ENCODE measurements at places on chromosomes 16 and 17. TPM values are rescaled to one million over a fixed set of nuclear protein-coding genes. Genes with fewer than 3 reads are reported as not detected.
A peak's percentile ranks its signal among the peaks of the same experiment; 100 is the strongest.

The ENKD1 gene
- polyA plus RNA-seq, result 29.2 TPM

The NPIPB6 gene
- 3.8 TPM for polyA plus RNA-seq

The CLDN7 gene
- polyA plus RNA-seq, result 58.4 TPM

The ZNF205 gene
- polyA plus RNA-seq, result 20.3 TPM

The BCL6B gene
- polyA plus RNA-seq, result 30.0 TPM

The PARD6A gene
- polyA plus RNA-seq, result 3.6 TPM

The TP53TG3C gene
- not detected for polyA plus RNA-seq

The SLC5A10 gene
- 0.43 TPM for polyA plus RNA-seq

DNA sequence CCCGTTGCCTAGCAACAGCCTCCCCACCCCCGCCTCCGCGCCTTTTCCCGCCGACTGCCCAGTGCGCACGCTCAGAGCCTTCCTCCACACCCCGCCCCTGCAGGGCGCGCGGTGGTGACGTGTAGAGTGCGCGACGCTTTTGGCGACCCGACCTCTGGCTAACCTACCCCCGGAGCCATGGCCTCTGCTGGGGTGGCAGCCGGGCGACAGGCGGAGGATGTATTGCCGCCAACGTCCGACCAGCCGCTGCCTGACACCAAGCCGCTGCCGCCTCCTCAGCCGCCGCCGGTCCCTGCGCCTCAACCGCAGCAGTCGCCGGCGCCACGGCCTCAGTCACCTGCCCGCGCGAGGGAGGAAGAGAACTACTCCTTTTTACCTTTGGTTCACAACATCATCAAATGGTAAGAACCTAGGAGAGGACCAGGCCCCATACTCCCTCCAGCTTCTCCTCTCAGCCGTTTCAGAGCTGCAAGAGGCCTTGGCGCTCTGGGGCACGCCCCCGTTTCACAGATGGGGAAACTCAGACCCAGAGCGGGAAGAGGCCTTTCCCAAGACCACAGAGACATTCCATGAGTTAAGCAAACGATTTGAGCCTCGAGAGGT is at the start of gene MED9:
Gene MED9 (plus strand): TSS at position 136 of the 603 bp plus-strand sequence. CDS start 42 bp downstream, at position 178.
- DNase-seq, result peak; percentile 91

GRCh38 chr16:50473356-50473945 is 74.7 kb upstream of the NKD1 start:
- no peak for DNase-seq

- DNase-seq, result no peak
Measured at GRCh38 chr17:10337976-10338375, 34.8 kb downstream of the MYH13 start.

DNA sequence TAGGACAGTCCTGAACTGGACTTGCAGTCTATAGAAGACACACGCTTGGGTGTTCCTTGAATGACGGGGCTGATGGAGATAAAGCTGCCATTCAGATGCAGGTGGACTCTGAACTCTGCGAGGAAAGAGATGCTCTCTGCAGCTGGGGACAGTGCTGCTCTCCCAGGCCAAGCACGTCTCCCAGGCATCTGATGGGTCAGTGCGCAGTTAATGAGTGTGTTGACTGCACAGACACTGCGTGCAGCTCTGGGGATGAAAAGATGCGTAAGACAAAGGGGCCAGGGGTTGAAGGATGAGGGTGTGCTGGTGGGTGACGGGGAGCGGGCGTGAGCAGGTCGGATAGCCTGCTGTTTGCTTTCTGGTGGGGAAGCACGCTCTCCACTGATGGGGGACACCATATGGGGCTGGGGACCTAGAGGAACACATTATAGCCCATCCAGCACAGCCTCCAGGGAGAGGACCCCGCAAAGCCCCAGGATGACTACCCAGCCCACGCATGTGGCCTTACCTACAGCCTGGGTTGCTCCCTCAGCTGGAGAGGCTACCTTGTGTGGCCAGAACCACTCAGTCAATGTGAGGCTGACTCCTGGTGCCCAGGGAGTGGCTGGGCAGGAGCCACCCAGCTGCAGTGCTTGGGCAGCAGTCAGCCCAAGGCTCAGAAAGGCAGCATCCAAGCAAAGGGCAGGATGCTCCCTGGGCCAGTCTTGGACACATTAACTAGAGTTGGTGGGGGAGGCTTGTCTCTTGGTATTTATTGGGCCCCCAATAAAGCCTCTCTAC is 246.3 kb downstream of the RBFOX3 start:
- DNase-seq, result no peak

DNA sequence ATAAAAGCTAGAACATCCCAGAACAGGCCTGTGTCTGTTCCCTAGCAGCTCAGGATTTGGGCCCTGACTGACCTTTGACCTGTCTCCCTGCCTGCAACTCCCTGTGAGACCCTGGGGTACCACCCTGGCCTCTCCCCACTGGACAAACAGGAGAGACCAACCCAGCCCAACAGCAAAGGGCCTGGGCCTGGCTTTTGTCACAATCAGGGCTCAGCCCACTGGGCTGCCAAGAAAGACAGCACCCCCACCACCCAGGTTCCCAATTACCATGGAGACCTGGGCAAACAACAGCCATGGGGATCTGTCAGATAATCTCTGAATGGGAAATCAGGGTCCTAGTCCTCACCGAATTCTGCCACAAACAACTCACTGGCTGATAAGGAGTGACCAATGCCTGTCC is 11.1 kb downstream of the PLLP start:
- no peak for DNase-seq

GRCh38 chr16:27999687-28000086 is 63.8 kb downstream of the GSG1L start:
- DNase-seq, result no peak

- no peak for DNase-seq
Measured at GRCh38 chr17:32311028-32311536, 30.9 kb downstream of the C17orf75 start.

- no peak for DNase-seq
Measured at GRCh38 chr17:7673239-7673638, 14.1 kb downstream of the TP53 start.

GRCh38 chr17:33016920-33017319 is 25.3 kb downstream of the SPACA3 start:
- no peak for DNase-seq

DNA sequence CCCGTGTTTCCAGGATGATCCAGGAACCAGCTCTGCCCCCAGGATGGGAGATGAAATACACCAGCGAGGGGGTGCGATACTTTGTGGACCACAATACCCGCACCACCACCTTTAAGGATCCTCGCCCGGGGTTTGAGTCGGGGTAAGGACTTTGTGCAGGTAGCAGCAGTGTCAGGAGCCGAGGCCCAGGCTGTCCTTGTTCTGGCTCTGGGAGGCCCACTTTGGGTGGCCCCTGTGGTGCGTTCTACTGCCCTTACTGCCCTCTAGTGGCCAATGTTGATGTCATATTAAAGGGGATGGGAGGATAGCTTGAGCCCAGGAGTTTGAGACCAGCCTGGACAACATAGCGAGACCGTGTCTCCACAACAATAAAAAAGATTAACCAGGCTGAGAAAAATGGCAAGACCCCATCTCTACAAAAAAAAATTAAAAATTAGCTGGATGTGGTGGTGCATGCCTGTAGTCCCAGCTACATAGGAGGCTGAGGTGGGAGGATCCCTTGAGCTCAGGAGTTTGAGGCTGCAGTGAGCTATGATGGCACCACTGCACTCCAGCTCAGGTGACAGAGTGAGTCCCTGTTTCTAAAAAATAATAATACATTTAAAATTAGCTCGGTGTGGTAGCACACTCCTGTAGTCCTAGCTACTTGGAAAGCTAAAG is 20.9 kb upstream of the CLEC18A start:
- peak; percentile 39 for DNase-seq

GRCh38 chr16:72827866-72828265 is 220.1 kb downstream of the ZFHX3 start:
- DNase-seq, result peak; percentile 54

DNA sequence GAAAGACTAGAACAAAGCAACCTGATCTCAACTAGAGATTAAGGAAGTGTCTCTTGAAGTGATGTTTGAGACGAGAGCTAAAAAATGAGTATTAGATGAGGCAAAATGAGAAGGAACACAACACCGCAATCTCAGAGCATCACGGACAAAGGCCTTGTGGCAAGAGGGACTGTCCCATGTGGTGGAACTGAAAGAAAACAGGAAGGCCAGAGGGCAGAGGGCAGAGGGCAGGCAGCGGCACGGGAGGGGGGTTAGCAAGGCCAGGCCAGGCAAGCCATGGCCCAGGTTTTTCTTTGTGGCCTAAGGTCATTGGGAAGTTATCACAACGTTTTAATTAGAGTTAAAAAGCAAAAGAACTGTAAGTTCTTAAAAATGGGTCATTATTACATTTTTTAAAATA is 22.5 kb downstream of the RPA1 start:
- no peak for DNase-seq

GRCh38 chr16:50335196-50335958 is 33.4 kb downstream of the BRD7 start:
- no peak for DNase-seq

DNA sequence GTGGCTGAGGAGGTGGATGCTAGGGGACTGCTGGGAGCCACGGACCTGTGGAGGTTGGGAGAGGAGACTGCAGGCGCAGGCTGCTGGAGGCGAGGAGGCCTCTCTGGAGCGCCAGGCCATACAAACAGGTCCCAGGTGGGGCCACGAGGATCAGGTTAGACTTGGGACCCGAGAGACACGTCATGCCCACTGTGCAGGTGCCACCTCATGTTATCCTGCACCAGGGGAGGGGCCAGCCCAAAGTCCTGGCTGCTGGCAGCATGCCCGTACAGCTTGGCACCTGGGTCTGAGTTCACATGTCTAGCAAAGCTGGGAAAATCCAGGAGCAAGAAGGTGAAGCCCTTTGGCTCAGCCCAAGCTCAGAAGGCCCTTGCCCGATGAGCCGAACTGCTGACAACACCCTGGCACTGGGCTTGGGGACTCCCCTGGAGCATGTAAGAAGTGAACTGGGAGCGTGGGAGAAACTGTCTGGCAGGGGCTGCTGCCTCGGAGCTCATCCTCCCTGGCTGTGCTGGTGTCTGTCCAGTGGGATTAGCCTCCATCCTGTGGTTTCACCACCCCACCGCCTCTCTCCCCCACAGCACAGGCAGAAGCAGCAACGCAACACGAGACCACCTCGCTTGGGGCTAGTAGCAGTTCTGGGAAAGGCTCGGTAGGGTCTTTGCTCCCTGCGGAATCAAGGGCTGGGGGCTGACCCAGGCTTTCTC is 5.3 kb downstream of the ARHGDIA start:
- no peak for DNase-seq

GRCh38 chr16:4450430-4450829 is 24.0 kb downstream of the NMRAL1 start:
- no peak for DNase-seq

- DNase-seq, result no peak
Measured at GRCh38 chr17:49204516-49204915, 5.9 kb downstream of the GNGT2 start.

GRCh38 chr17:80421381-80422090 is 6.6 kb downstream of the ENDOV start:
- DNase-seq, result no peak

- no peak for DNase-seq
Measured at GRCh38 chr17:8556074-8556473, 74.5 kb downstream of the MYH10 start.

GRCh38 chr16:88900662-88901052 is 34.2 kb upstream of the PABPN1L start:
- DNase-seq, result no peak

DNA sequence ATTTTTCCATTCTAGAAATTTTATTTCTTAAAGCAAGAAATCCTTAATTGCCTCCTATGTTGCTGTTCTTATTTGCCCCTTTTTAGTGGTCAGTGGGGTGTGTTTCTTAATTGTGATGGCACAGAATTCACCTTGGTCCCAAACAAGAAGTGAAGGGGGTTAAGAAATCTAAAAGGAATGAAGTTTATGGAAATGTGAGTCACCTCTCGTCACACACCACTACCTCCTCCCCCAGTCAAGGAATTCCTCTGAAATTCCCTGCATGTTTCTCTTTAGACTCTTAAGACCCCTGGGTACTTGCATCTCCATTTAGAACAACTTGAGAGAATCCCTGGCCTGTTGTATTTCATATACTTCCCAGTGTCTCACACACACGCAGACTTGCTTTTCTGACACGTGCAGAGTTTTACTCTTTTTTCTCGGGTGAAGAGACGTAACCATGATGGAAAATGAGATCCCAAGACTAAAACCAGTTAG is 247.4 kb downstream of the PRKCA start:
- DNase-seq, result peak; percentile 46

GRCh38 chr16:6019490-6019991 is 921.9 kb upstream of the EEF2KMT start:
- DNase-seq, result no peak

GRCh38 chr16:69105501-69106361 is at the start of gene HAS3:
TSS of gene HAS3 (plus strand) at chr16:69105653. CDS start at chr16:69109396, 3,743 bp downstream.
- DNase-seq, result peak; percentile 72

GRCh38 chr16:15972046-15972868 is 22.8 kb downstream of the ABCC1 start:
- no peak for DNase-seq

DNA sequence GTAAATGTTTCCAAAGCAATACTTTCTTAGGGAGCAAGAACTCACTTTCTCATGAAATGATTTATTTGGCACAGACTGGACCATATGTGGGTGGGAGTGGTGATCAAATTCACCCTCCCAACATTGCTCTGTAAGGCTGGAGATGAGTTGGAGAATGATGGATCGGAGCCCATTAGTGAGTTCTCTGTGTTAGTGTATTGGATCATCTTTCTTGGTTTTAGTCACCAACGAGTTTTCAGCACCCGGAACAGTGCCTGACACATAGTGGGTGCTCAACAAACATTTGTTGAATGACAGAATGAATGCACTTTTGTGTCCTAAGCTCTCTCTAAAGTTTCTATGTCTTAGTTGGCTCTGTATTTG is 104.5 kb upstream of the FAM20A start:
- DNase-seq, result no peak

DNA sequence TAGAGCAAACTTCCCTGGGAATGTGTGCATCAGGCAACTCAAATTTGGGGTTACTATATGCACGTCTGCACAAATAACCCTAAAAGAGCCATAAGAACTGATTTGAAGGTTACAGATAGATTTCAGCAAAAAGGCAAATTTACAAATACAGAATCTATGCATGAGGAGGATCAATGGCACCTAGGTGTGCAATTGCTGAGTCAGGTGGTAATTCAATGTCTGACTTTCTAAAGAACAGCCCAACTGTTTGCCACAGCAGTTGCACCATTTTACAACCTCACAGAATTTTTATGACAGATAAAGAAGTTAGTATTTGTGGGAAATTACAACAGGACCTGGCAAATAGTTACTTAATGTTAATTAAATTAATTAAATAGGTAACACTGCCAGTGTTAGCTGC is 405.5 kb downstream of the TMEM114 start:
- no peak for DNase-seq

DNA sequence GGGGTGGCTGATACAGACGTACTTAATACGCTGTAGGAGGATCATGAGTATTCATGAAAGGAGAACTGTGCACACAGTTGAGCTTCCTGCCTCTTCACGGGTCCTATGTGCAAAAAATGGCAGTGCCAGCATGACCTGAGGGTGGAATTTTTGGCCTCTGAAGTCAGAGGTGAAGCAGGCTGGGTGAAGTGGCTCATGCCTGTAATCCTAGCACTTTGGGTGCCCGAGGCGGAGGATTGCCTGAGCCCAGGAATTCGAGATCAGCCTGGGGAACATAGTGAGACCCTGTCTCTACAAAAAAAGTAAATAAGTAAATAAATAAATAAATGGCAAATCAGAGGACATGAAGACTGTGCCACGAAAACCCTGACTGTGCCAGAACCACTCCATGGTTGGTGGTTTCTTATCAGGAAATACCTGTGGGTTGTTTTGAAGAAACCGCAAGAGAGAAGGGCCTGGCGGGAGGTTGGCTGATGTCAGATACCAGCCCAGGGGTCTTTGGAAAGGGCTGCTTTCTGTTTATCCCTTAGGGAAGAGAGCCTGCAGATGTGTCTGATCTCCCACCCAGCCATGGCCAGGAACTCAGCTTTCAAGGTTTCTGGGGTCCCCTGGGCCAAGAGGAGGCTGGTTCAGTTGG is 3.4 kb downstream of the ASPSCR1 start:
- no peak for DNase-seq
